NCI-H2081 treated with DMSO at 0.1 percent for 48 hours (cell line): ENCODE measurements at places on chromosomes 4 and X.

GRCh38 chrX:150845091-150845490 is 53.4 kb downstream of the CD99L2 start:
- no peak for DNase-seq

DNA sequence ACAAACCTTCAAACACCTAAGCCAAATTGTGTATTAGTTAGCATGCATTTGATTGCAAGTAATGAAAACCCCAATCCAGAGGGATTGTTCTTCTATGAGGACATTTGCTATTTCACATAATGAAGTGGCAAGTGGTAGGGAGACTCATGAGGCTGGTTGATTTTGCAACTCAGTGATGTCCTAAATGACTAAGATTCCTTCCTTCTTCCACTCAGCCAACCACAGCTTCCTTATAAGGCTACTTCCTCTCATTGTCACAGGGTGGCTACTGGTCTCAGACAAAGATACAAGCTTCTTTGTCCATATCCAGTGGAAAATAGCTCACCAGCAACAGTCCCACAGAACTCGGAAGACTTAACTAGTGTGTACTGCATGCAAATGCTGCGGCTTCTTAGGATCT is 5.3 kb upstream of the OTC start:
- no peak for DNase-seq

- no peak for DNase-seq
Measured at GRCh38 chrX:33892670-33893069, 239.4 kb downstream of the FAM47A start.

DNA sequence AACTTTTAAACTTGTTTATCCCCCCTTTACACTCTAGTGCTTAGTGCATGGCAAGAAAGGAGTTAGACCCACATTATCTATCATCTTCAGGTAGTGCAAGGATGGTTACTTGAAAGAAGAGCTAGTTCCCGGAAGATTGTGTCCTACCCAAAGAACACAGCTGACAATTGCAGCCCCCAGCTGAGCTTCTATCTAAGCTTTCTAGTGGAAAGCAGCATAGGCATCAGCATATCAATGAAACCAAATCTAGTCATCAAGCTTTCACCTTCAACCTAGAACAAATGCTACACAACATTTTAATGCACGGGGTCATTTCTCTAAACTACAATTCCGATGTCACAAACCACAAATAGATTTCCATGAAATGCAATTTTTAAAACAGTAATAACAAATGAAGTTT is 88.9 kb upstream of the TFDP3 start:
- no peak for DNase-seq

GRCh38 chr4:26964512-26964911 is 103.9 kb downstream of the STIM2 start:
- DNase-seq, result no peak

GRCh38 chrX:136684120-136684519 is 36.2 kb downstream of the CD40LG start:
- no peak for DNase-seq

DNA sequence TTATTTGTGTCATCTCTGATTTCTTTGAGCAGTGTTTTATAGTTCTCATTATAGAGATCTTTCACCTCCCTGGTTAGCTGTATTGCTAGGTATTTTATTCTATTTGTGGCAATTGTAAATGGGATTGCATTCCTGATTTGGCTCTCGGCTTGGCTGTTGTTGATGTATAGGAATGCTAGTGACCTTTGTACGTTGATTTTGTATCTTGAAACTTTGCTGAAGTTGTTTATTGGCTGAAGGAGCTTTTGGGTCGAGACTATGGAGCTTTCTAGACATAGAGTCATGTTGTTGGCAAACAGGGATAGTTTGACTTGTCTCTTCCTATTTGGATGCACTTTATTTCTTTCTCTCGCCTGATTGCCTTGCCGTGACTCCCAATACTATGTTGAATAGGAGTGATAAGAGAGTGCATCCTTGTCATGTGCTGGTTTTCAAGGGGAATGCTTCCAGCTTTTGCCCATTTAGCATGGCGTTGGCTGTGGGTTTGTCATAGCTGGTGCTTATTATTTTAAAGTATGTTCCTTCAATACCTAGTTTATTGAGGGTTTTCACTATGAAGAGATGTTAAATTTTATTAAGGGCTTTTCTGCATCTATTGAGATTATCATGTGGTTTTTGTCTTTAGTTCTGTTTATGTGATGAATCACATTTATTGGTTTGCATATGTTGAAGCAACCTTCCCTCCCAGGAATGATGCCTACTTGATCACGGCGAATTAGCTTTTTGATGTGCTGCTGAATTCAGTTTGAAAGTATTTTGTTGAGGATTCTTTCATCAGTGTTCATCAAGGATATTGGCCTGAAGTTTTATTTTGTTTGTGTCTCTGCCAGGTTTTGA is 72.7 kb upstream of the BOD1L1 start:
- DNase-seq, result no peak

DNA sequence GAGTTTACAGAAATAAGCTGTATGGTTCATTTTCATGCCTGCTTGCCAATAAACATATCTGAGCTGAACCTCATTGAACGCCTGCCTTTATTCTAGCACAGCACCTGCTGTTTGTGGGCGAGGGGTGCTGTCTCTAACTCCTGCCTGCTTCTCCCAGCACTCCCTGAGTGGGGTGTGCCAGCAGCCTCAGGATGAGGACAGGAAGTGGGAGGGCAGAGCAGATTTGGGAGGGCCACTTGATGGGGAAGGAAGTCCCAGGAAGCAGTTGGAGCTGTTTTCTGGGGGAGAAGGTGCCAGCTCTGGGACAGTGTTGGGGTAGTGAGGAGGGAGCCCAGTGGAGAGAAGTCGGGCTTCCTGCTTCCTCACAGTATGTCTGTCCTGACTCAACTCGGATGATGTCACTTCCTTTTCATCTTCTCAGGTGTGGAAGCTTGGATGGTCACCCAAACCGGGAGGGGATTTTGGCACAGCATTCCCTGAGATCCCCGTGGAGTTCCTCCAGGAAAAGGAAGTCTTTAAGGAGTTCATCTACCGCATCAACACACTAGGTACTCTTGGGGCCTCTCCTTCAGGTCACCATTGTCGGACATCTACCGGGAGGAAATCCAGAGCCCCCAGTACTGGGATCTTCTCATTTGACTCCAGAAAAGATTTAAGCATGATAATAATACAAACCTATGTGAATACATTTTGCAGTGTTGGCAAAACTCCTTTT is 29.0 kb upstream of the MSANTD1 start:
- no peak for DNase-seq

DNA sequence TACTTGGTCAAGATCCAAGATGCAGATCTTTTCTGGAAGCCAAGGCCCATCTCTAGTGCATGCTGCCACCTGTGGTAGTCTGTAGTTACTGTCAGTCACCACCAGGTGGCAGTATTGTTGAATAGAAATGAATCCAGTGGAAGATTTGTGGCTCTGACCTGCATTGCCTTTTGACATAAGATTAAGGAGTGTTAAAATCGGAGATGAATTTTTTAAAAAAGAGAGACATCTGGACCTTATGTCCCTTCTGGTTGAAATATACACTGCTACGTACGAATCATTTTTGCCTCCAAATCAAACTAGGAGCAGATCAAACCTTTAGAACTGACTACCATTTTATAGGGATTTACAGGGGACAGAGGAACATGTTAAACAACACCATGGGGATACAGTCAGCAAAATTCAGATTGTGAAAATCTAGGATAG is 46.9 kb upstream of the RHOH start:
- DNase-seq, result peak; percentile 18

DNA sequence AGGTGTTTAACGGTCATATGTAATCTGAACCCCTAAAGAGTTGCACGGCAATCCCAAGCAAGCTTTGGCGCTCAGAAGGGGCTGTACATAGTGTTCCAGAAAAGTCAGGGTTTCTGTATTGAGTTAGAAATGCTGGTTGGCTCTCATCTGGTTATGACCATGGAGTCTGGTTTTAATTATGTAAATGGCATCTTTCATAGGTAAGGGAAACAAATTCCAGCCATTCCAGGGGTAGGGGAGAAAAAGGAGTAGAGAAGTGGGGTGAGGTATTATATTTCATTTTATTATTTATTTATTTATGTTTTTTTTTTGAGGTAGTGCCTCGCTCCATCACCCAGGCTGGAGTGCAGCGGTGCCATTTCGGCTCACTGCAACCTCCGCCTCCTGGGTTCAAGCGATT is 15.9 kb downstream of the KLF3 start:
- DNase-seq, result no peak

- DNase-seq, result no peak
Measured at GRCh38 chrX:129659141-129659540, 4.4 kb upstream of the APLN start.

- no peak for DNase-seq
Measured at GRCh38 chrX:9578083-9578779, 113.4 kb downstream of the TBL1X start.

- no peak for DNase-seq
Measured at GRCh38 chr4:19809989-19810388, 441.7 kb upstream of the SLIT2 start.

- DNase-seq, result no peak
Measured at GRCh38 chrX:117895418-117895817, 221.2 kb downstream of the KLHL13 start.

- no peak for DNase-seq
Measured at GRCh38 chr4:8922481-8922880, 50.8 kb upstream of the HMX1 start.

DNA sequence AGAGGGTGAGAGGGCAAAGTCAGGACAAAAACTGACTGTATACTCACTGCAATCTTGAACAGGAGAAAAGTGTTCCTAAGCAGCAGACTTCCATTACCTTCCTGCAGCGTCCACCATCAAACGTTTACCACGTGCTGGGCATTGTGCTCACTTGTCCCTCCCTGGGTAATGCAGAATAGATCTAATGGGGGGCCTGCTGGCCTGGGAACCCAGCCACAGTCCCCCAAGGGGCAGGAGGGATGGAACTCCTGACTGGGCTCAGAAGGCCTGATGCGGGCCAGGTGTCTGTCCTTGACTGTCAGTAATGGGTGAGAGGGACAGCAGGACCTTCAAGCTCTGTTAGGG is 37.6 kb upstream of the FAM156A start:
- no peak for DNase-seq

DNA sequence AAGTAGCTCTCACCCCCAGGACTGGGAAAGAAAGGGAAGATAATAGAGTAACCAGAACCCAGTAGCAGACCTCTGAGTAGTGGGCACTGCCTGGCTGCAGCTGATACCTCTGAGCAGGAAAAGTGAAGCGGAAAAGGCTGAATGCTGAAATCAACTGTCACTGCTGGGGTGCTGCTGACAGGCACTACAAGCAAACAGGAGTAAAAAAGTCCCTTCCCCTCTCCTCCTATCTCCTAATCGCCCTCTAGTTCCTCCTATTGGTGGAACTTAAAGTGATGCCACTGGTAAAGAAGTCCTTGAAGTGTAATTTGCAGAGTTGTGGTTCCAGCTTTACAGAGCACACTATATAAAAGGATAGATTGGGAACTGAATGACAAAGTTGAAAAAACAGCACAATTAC is 32.8 kb upstream of the GLRB start:
- DNase-seq, result no peak
